A549 treated with CpdA at 1 μM for 4 hours (cell line): ENCODE measurements at places on chromosomes 6 and 20. TPM values are rescaled to one million over a fixed set of nuclear protein-coding genes. Genes with fewer than 3 reads are reported as not detected.

PCK1 gene
- 0.05 TPM in 1 of 5 replicates, not detected in the others for total RNA-seq

DDO gene
- total RNA-seq: 0.03 to 0.20 TPM (median 0.10 TPM) in 3 of 5 replicates, not detected in the others

CLIC5 gene
- not detected in 5 replicates for total RNA-seq

HEY2 gene
- total RNA-seq: 0.06 TPM in 1 of 5 replicates, not detected in the others

FHL5 gene
- total RNA-seq: not detected in 5 replicates

MDFI gene
- total RNA-seq: 0.24 to 1.3 TPM (median 0.80 TPM) in 5 replicates

KHDC1L gene
- total RNA-seq: 0.25 to 0.66 TPM (median 0.31 TPM) in 3 of 5 replicates, not detected in the others

PACRG gene
- total RNA-seq: 0.22 to 0.81 TPM in 2 of 5 replicates, not detected in the others

SLC35D3 gene
- 0.06 to 0.15 TPM (median 0.06 TPM) in 4 of 5 replicates, not detected in the other for total RNA-seq

FOXQ1 gene
- 1.8 to 4.8 TPM (median 4.0 TPM) in 5 replicates for total RNA-seq

RNF39 gene
- total RNA-seq: 0.03 TPM in 1 of 5 replicates, not detected in the others

RUNX2 gene
- total RNA-seq: 0.81 to 1.2 TPM (median 1.0 TPM) in 5 replicates

STMND1 gene
- total RNA-seq: not detected in 5 replicates

WFDC10A gene
- total RNA-seq: not detected in 5 replicates

AAR2 gene
- 42.2 to 46.6 TPM (median 44.0 TPM) in 5 replicates for total RNA-seq

OVOL2 gene
- 0.18 to 0.38 TPM (median 0.22 TPM) in 5 replicates for total RNA-seq

PI3 gene
- 1.9 to 3.2 TPM (median 2.4 TPM) in 5 replicates for total RNA-seq

SGK2 gene
- total RNA-seq: 5.6 to 6.9 TPM (median 6.3 TPM) in 5 replicates

GPX5 gene
- total RNA-seq: not detected in 5 replicates

CCM2L gene
- total RNA-seq: 0.42 to 0.92 TPM (median 0.50 TPM) in 5 replicates

APOBEC2 gene
- total RNA-seq: not detected in 5 replicates

SAYSD1 gene
- 6.0 to 6.9 TPM (median 6.6 TPM) in 5 replicates for total RNA-seq

PREX1 gene
- 10.0 to 12.0 TPM (median 11.5 TPM) in 5 replicates for total RNA-seq

NRSN1 gene
- not detected in 5 replicates for total RNA-seq

MAS1 gene
- not detected in 5 replicates for total RNA-seq

TSPO2 gene
- 0.10 TPM in 1 of 5 replicates, not detected in the others for total RNA-seq

C20orf141 gene
- total RNA-seq: 0.22 to 0.55 TPM (median 0.35 TPM) in 4 of 5 replicates, not detected in the other

NOL4L gene
- 9.1 to 12.5 TPM (median 11.7 TPM) in 5 replicates for total RNA-seq

COL9A1 gene
- 0.07 to 0.09 TPM in 2 of 5 replicates, not detected in the others for total RNA-seq

ZNF311 gene
- total RNA-seq: 0.16 to 0.37 TPM (median 0.22 TPM) in 5 replicates

PPIL6 gene
- total RNA-seq: 1.8 to 2.7 TPM (median 2.3 TPM) in 5 replicates

SNX5 gene
- 220 to 245 TPM (median 228 TPM) in 5 replicates for total RNA-seq

ETV7 gene
- 0.10 to 0.33 TPM (median 0.14 TPM) in 4 of 5 replicates, not detected in the other for total RNA-seq

KCNG1 gene
- 16.0 to 30.8 TPM (median 20.1 TPM) in 5 replicates for total RNA-seq

GTPBP2 gene
- 15.8 to 21.8 TPM (median 19.1 TPM) in 5 replicates for total RNA-seq

TPBG gene
- total RNA-seq: 42.7 to 58.5 TPM (median 56.0 TPM) in 5 replicates

MEP1A gene
- total RNA-seq: not detected in 5 replicates

NHSL1 gene
- total RNA-seq: 2.7 to 4.4 TPM (median 4.0 TPM) in 5 replicates

FOXF2 gene
- total RNA-seq: 17.7 to 24.2 TPM (median 23.0 TPM) in 5 replicates

HTR1B gene
- 0.07 to 0.13 TPM in 2 of 5 replicates, not detected in the others for total RNA-seq

LGSN gene
- 3.5 to 4.8 TPM (median 4.0 TPM) in 5 replicates for total RNA-seq

SRMS gene
- not detected in 5 replicates for total RNA-seq
